ENCODE measurements at places on chromosomes 1 and 21.
A peak's percentile ranks its signal among the peaks of the same experiment; 100 is the strongest.

DNA sequence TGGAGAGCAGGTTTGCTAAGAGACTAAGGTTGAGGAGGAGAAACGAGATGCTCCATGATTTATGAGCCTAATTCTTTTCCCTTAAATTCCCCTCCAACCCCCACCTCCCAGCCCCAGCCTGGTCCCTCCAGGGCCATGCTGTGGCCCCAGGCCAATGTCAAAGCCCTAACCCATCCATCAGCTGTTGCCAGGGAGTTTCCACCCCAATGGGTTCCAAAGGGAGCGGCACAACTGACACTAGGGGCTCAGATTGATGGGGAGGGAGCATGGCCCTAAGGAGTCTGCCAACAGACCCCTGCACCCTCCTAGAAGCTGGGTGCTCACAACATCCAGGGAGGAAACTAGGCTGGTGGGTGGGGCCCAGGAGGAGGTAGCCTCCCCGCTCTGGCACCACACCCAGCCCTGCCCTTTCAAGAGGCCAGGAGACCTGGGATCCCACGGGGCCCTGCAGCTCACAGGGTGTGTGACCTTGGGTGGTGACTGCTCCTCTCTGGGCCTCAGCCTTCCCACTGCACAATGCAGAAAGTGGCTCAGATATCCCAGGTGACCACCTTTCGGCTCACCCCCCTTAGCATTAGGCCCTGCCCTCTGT, 12.9 kb downstream of the AHDC1 start:
- DNase-seq = no peak
- no peak overlapping the region for H3K4me3 ChIP-seq
- peaks cover 8% of the 10 kb centered on the region for H3K36me3 ChIP-seq
- H3K27ac ChIP-seq = no peak overlapping the region

DNA sequence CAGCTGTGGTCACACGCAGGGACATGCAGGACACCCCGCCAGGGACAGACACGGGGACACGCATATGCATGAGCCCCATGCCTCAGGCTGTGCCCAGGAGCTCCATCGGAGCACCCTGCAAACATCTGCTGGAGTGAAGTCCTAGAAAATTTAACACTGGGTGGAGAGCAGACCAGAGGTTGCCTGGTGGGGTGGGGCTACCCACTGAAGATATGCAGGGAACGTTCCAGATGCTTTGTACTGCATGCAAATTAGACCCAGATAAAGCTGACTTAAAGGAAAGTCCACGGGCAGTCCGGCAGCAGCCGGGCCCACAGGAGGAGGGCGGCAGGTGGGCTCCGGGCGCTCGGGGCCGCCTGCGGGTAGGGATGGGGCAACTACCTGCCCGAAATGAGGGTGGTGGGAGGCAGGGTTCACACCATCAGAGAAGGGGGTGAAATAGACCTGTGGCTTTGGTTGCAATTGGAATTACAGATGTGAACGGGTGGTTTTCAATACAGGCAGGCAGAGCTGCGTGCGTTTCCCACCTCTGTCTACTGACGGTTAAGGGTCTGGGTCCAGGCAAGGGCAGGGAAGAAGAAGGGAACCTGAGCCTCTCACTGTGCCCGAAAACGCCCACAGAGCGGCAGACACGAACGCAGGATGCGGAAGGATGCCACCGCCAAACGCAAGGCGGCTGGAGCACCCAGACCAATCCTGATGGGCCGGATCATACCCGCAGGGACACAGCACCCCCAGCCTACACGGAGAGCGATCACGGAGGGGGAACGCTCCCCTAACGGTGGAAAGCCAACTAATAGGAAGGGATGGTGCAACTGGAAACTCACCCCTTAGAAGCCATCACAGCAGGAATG, 21.0 kb downstream of the CFAP74 start:
- H3K36me3 ChIP-seq = no peaks in the 10 kb centered on the region
- H3K4me1 ChIP-seq = no peaks in the 10 kb centered on the region
- no peak for DNase-seq
- no peak overlapping the region for H3K27ac ChIP-seq

- H3K36me3 ChIP-seq = no peaks in the 10 kb centered on the region
- no peak overlapping the region for H3K4me3 ChIP-seq
- H3K27me3 ChIP-seq = no peaks in the 10 kb centered on the region
Observed at GRCh38 chr1:185497177-185497576, 180.1 kb upstream of the IVNS1ABP start.

GRCh38 chr1:232950197-232951176, at the start of gene NTPCR:
Gene NTPCR (plus strand): TSS chr1:232950611. CDS start chr1:232950711, 100 bp downstream.
- peaks cover 2% of the 10 kb centered on the region for H3K4me1 ChIP-seq
- H3K27me3 ChIP-seq = no peaks in the 10 kb centered on the region
- no peaks in the 10 kb centered on the region for H3K36me3 ChIP-seq
- H3K4me3 ChIP-seq = peak within 1 kb of the TSS; percentile 91
- DNase-seq = peak; percentile 84

GRCh38 chr1:169027607-169028320, 78.7 kb upstream of the ATP1B1 start:
- DNase-seq = no peak
- H3K27ac ChIP-seq = no peak overlapping the region

GRCh38 chr1:11473491-11474034, 5.4 kb upstream of the DISP3 start:
- H3K4me1 ChIP-seq = no peaks in the 10 kb centered on the region
- H3K4me3 ChIP-seq = no peak overlapping the region
- H3K36me3 ChIP-seq = no peaks in the 10 kb centered on the region
- no peak for DNase-seq
- no peak overlapping the region for H3K27ac ChIP-seq

- no peak overlapping the region for H3K27ac ChIP-seq
- DNase-seq = peak; percentile 61
- H3K4me1 ChIP-seq = no peaks in the 10 kb centered on the region
- H3K36me3 ChIP-seq = no peaks in the 10 kb centered on the region
- H3K27me3 ChIP-seq = no peaks in the 10 kb centered on the region
Observed at GRCh38 chr1:218025454-218025853, 259.6 kb upstream of the RRP15 start.

GRCh38 chr1:107964336-107965109, 457 bp downstream of the VAV3 start:
- no peak overlapping the region for H3K27ac ChIP-seq
- no peaks in the 10 kb centered on the region for H3K36me3 ChIP-seq
- peaks cover 17% of the 10 kb centered on the region for H3K27me3 ChIP-seq
- peaks cover 3% of the 10 kb centered on the region for H3K4me1 ChIP-seq
- DNase-seq = peak; percentile 9

GRCh38 chr1:32309960-32310359, 18.1 kb downstream of the HDAC1 start:
- peaks cover 2% of the 10 kb centered on the region for H3K36me3 ChIP-seq
- no peaks in the 10 kb centered on the region for H3K4me1 ChIP-seq
- no peak overlapping the region for H3K27ac ChIP-seq
- no peaks in the 10 kb centered on the region for H3K27me3 ChIP-seq
- H3K4me3 ChIP-seq = no peak overlapping the region

- no peaks in the 10 kb centered on the region for H3K36me3 ChIP-seq
- no peak overlapping the region for H3K27ac ChIP-seq
- H3K4me3 ChIP-seq = no peak overlapping the region
- no peak for DNase-seq
Observed at GRCh38 chr1:184696403-184696802, 58.3 kb downstream of the EDEM3 start.

- no peaks in the 10 kb centered on the region for H3K36me3 ChIP-seq
- H3K4me3 ChIP-seq = no peak overlapping the region
- peak; percentile 6 for DNase-seq
Observed at GRCh38 chr1:72567521-72567920, 285.2 kb upstream of the NEGR1 start.

GRCh38 chr1:235127203-235127602, 1.4 kb downstream of the TOMM20 start:
- peak overlapping the region; percentile 100 for H3K27ac ChIP-seq
- no peaks in the 10 kb centered on the region for H3K4me1 ChIP-seq
- no peak for DNase-seq
- H3K4me3 ChIP-seq = peak overlapping the region; percentile 82

DNA sequence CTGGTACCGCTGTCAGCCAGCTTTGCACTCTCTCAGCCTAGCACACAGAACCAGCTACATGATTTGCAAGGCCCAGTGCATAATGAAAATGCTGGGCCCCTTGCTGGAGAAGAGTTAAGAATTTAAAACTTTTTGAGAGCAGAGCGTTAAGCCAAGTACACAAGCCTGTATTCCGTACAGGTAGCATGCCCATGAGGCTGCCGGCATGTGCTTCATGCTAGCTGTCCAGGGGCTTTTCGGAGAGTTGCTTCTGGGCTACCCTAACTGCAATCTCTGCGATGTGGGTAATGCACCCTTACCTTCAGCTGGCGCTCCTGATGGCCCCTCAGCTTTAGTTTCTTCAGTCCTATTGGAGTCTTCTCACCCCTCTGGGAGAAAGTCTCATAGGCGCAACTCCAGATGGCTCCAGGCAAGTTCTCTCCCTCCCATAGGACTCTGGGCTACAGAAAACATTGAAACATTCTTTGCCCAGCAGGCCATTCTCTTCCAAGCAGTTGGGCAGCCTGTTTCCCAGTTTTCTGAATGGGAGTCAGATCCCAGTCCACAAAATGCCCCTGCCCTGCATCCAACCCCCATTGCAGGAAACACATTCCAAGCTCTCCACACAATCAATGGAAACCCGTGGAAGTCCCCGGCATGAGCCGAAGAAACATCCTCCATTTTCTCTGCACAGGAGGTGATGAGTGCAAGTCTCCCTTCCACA, 5.7 kb upstream of the AKT3 start:
- H3K27me3 ChIP-seq = peaks cover 6% of the 10 kb centered on the region
- no peak overlapping the region for H3K27ac ChIP-seq
- no peak overlapping the region for H3K4me3 ChIP-seq

DNA sequence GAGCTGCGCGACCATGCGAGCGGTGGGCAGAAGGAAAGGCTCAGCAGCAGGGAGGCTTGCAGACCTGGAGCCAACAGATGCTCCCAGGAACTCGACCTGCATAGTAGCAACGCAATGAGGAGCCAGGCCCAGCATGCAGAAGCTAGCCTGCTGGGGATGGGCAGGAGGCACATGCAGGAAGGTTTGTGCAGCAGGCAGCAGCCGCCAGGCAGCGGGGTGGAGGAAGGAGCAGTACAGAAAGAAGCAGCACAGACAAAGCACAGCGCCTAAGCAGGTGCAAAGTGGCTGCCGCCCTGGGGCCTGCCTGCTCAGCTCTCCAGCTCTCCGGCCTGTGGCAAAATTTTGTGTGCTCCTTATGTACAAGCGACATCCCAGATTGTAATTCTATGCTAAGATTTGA, 213.5 kb upstream of the MAP1LC3C start:
- DNase-seq = no peak
- H3K4me1 ChIP-seq = no peaks in the 10 kb centered on the region
- H3K27ac ChIP-seq = no peak overlapping the region
- no peaks in the 10 kb centered on the region for H3K36me3 ChIP-seq
- no peak overlapping the region for H3K4me3 ChIP-seq

DNA sequence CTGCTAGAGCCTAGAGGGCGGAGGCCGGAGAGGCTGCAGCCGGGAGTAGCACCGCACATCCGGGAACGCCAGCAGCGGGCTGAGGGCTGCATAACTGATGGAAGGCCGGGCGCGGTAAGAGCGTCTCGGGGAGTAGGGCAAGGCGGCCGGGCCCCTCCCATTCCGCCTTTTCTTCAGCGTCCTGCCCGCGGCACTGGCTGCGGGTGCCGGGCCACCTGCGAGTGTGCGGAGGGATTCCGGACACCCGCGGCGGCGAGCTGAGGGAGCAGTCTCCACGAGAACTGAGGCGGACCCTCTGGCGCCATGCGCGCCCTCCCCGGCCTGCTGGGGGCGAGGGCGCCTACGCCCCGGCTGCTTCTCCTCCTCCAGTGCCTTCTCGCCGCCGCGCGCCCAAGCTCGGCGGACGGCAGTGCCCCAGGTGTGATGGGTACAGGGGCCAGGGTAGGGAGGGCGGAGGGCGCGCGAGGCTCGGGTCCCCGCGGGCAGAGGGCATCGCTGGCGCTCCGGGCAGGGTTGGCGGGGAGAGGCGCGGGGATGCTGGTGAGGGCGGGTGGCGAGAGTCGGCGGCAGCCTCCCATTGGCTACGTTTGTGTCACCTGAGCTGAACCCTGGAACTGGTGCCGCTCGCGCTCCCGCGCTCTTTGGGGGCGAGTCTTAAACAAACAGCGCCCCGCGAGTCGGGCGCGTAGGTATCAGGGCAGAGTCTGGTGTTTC, 334.4 kb downstream of the SRGAP2C start:
- H3K27me3 ChIP-seq = peaks cover 22% of the 10 kb centered on the region
- peak; percentile 8 for DNase-seq
- no peak overlapping the region for H3K27ac ChIP-seq
- H3K4me1 ChIP-seq = no peaks in the 10 kb centered on the region
- no peaks in the 10 kb centered on the region for H3K36me3 ChIP-seq

DNA sequence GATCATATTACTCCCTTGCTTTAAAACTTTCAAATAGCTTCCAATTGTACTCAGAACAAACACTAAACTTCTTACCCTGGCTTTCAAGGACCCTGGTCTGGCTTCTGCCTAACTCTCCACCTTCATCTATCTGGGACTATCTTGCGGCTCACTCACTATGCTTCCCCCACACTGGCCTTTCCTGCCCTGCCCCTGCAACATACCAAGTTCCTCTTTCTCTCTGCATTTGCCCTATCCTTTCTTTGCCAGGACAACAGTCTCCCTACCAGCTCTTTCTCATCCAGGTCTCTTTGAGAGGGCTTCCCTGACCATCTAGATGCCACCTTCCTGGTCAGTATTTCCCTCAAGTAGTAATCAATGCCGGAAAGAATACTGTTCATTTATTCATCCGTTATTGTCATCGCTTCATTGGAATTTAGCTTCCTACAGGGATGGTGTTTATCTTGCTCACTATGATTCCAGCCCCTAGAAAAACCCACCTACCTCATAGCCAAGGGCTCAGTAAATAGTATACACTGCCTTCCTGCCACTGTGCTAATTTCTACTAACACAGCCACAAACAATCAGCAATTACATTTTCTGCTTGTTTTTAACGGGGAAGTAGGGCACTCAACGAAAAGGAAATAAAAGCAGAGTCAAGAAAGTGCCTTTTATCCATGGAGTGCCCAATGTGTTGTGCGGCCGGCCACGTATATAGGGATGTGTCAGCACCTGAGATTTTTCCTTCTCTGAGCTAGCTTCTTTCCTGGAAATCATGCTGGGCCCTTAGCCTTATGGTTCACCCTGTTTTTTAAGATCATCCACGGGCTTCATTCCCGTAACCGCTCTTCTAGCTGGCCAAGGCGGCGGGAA, 521 bp upstream of the CDC7 start:
- DNase-seq = no peak
- H3K4me1 ChIP-seq = peaks cover 13% of the 10 kb centered on the region
- H3K36me3 ChIP-seq = no peaks in the 10 kb centered on the region
- H3K4me3 ChIP-seq = peak overlapping the region; percentile 75

- H3K36me3 ChIP-seq = no peaks in the 10 kb centered on the region
- DNase-seq = no peak
- H3K4me3 ChIP-seq = no peak overlapping the region
Observed at GRCh38 chr1:209030454-209031167, 552.9 kb upstream of the CAMK1G start.

DNA sequence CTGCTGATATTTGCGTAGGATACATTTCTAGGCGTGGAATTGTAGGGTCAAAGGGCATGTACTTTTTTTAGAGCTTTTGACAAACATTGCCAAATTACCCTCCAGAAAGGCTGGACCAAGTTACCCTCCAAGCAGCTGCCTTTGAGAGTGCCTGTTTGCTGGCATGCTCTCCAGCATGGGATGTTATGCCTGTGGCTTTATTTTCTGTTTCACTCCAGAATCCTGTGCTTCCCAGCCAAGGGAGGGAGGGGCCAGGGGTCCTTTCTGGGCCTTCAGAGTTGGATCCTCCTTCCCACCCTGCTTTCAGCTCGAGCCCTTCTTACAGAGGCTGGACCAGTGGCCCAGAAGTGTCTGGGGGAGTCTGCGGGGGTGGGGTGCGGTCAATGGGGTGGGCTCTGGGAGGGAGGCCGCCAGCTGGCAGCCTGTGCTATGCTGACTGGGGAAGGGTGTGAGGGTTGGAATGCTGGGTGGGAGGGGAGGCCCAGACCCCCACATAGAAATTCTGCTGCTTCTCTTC, 81.2 kb downstream of the EPHB2 start:
- H3K4me1 ChIP-seq = peaks cover 2% of the 10 kb centered on the region
- no peak overlapping the region for H3K4me3 ChIP-seq
- no peaks in the 10 kb centered on the region for H3K36me3 ChIP-seq
